ENCODE measurements at places on chromosomes 4 and X.

- DNase-seq = no peak
These were observed 635.0 kb upstream of the NR3C2 start for GRCh38 chr4:149077181-149077580.

DNA sequence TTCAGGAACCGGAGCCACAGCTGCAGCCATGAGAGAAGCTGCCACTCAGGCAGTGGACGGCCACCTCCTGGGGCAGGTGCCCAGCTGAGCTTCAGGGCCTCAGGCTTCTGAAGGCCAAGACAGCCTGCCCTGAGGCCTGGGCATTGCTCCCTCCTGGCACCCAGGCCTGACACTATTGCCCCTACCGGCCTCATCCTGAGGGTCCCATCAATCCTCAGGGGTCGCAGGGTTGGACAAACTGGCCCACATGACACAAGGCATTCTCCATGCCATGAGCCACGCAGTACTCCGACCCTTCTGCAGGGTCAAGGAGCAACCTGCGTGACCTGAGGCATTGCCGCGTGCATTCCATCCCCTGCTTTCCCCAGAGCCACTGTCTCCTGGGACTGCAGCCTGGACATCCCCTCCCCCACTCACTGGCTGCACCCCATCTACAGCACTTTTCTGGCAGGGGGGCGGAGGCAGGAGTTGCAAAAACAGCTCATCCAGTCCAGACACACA is 3.0 kb upstream of the ZFP92 start:
- DNase-seq = no peak

DNA sequence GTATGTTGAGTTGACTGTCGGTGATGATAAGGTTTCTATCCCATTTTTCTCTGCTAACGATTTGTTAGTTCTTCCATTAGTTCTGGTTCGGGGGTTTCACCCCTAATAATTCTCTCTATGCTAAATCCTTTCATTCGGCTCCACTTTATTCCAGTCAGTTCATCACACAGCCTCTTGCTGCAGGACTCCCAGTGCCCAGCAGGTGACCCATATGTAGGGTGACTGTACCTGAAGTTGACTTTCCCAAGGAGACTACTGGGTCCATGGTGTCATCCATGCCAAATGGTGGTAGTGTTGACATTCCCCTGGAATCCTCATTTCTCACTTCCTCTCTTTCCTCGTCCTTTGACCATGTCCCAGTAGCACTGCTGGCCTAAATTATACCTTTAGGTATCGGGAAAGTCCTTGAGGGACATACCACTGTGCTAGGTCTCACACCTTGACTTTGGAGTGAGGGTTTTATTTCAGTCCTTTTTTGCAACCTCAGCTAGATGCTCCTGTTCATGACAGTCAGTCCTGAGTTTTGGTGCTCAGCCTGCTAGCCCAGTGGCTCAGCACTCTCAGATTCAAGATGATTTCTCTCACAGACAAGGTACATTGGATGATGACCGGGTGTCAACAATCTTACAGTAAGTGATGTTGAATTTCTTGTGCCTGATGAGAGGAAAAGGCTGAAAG is 105.1 kb upstream of the ARHGAP24 start:
- no peak for DNase-seq

- DNase-seq = no peak
These were observed 21.2 kb upstream of the TRPC5OS start for GRCh38 chrX:111854556-111855490.

DNA sequence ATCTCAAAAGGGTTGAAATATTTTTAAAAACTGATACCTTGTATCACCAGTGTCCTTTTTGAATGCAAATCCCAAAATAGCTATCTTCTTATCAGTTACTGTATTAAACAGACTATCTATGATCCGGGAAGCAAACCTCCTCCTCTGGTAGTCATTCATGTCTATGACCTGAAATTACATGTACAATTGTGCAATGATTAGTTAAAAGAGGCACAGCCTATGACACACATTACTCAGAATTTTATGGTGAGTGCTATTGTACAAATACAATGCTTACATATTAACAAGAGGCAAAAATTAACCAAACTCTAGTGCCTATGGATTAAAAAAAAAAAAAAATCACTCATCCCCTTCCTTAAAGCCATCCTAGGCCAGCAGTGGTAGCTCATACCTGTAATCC is 21.7 kb downstream of the UGDH start:
- no peak for DNase-seq

DNA sequence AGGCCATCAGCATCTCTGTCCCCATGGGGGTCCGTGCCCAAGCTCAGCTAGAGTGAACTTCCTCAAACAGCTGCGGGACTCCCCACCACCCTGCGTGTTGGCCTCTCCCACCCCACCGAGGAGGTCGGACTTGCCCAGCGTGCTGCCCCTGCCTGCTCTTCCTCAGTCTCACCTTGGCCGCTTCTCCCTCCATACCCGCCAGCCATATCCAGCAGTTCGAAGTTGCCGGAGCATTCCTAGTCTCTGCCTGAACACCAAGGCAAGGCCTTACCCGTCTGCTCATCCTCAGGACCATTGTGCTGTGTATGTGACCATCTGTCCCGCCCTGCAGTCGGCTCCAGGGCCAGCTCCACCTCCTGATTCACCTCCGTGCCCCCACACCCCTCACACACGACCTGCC is 84.5 kb downstream of the WFS1 start:
- no peak for DNase-seq

- DNase-seq = no peak
These were observed 16.8 kb downstream of the AFF2 start for GRCh38 chrX:148517176-148517575.

- no peak for DNase-seq
These were observed 671.6 kb upstream of the SLIT2 start for GRCh38 chr4:19580095-19580494.
